ENCODE measurements at places on chromosomes 13 and 19.

- DNase-seq = no peak
These were observed 1.6 kb downstream of the SOHLH2 start for GRCh38 chr13:36212789-36213188.

GRCh38 chr13:31437975-31438374, 238.2 kb downstream of the B3GLCT start:
- no peak for DNase-seq

DNA sequence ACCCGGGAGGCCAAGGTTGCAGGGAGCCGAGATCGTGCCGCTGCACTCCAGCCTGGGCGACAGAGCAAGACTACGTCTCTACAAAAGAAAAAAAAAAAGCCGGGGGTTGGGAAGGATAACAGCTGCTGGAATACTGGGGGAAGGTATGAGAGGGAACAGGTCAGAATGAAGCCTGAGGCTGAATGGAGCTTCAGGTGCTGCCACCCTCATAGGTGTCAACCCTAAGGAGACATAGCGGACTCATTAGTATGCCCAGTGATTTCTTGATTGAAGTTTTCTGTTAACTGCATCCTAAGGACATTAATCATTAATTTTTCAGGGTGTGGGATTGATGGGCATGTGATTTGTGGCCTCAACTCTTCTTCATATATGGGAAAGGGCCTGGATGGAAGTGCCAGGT, 6.0 kb downstream of the SMARCA4 start:
- no peak for DNase-seq

GRCh38 chr19:36986601-36987000, 70.5 kb downstream of the ZNF568 start:
- no peak for DNase-seq

DNA sequence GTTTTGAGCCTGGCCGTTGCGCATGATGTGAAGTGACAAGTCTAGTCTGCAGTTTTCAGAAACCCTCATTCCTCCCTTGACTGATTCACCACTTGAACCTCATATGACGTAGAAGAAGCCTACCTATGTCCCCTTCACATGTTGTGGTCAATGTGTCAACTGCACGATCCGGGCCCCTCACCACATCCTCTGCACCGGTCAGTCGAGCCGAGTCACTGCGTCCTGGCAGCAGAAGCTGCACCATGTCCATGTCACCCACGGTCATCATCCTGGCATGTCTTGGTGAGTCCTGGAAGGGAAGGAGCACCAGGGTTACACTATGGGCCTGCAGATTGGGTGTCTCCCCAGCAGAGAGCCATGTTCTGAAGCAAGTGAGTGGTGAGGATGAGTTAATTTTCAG, at the start of gene KIR2DL4:
Gene KIR2DL4 (plus strand): TSS at position 201 of the 400 bp plus-strand sequence. CDS start 42 bp downstream, at position 243.
- DNase-seq = no peak
